ENCODE measurements at places on chromosomes 1 and 21.

DNA sequence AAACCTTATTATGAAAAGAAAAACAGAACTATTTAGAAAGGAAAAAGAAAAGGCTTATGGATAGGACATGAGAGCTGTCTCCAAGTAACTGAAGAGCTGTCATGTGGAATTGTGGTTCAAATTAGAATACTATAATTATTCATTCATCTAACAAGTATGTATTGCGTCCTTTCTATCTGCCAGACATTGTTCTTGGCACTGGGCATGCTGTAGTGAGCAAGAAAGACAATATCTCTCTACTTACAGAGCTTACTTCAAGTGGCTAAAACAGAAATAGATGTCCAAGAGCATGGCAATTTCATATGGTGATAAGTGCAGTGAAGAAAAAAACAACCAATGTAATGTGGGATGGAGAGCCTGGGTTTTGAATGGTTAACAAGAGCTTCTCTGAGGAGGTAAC is 413.0 kb downstream of the DPYD start:
- no peak for DNase-seq

- peak; percentile 48 for DNase-seq
Measured at GRCh38 chr21:37060296-37060695, 12.6 kb downstream of the PIGP start.

DNA sequence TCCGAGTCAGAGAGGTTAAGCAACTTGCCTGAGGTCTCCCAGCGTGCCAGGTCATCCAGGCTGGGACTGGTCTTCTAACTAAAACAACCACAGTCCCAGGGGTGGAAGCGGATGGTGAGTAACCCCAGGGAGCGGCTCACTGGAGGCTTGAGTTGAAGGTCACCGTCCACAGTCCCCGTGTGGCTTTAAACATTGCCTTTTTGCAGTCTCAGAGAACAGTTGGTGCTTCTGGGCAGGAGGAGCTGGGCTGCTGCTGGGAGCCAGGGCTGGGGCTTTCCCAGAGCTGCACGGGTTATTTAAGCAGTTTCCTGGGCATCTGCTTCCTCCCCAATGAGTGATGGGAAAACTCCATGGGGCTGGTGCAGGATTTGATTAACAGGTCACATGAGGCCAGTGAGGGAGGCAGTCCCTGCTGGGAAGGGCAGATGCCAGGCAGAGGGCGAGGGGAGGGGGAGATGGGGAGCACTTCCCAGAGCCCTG is 12.3 kb downstream of the ARHGEF10L start:
- DNase-seq: peak; percentile 94

DNA sequence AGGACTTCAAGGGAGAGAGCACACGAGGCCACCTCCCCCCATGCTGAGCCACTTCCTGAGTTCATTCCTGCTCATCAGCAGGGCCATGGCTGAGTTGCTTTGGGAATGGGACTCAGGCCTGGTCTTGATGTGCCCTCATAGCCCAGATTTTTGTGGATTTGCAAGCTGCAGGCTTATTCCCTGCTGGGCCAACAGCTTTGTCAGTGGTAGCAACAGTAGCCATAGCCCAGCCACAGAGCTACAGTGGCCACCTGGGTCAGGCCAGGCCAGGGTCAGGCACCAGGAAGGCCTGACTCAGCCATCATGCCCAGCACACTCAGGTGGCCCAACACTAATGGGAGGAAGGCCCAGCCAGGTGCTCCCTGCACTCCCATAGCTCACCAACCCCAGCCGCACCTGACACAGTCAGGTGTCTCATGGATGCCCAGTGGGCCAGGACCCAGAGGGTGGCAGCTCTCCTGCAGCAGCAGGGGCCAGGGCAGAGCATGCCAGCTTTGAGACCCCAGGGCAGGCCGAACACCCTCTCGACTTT is 33.5 kb downstream of the EPHA2 start:
- no peak for DNase-seq

DNA sequence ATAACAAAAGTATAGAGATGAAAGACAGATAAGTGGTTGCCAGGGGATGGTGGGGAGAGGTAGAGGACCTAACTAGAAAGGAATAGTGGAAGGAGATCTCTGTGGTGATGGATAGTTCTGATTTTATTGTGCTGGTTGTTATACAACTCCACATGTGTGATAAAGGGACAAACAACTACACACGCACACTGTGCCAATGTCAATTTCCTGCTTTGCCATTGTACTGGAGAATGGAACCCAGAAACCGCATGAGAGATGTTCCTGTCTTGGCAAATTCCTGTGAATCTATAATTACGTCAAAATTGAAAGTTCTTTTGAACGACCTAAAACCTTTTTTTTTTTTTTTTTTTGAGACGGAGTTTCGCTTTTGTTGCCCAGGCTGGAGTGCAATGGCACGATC is 11.0 kb downstream of the TNFRSF9 start:
- DNase-seq: no peak

DNA sequence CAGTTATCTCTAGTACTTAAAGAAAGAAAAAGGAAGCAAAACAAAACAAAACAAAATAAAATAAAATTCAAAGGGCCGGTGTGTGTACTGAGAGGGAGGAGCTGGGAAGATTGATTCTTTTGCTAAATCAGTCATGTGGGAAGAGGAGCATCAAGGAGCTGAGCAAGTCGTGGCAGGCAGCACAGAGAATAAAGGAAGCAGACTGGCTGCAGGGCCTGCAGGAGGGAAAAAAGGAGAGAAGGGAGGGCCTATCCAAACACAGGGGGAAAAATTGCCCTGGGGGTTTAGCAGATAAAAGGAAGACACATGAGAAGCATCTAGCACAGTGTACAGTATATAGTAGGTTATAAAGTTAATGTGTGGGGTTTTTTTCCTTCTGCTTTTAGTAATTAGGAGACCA is 27.6 kb downstream of the AGO4 start:
- DNase-seq: no peak

- no peak for DNase-seq
Measured at GRCh38 chr1:218350801-218351266, 5.7 kb downstream of the TGFB2 start.

GRCh38 chr1:8875216-8875861 is 3.1 kb downstream of the ENO1 start:
- no peak for DNase-seq

DNA sequence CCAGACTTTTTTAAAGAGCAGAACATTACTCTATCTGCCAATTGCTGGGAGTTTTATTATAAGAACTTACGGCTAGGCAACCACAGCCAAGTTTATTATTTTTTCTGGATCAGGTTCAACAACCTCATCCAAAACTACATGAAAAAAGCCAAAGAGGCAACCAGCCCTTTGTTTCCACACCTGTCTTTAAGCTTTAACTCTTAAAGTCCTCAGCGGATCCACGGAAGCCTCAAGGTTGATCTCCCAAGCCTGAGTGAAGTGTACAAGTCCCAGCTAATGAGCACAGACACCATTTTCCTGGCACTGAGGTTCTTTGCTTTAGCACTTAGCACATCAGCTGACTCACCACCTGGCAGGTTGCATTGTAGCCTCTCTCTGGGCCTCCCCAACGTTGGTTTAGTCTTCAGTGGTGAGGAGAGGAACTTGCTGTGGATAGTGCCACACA is 143.1 kb downstream of the TGFBR3 start:
- peak; percentile 81 for DNase-seq

DNA sequence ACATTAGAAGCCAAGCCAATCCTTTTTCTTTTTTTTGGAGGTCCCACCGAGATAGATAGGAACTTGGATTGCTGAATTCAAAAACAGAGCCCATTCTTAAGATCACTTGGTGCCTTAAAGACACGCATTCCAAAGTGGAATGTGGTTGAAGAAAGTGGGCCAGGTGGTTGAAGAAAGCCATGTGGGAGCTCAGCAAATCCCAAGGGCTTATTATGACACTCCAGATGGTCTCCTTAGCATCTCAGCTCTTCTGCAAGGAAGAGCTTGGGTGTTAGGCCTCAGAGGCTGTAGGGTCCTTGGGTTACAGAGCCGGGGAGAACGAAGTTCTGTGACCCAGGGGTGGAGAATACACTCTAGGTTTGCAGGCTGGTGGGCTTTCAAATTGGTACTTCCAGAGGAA is 13.5 kb downstream of the TOR3A start:
- no peak for DNase-seq

GRCh38 chr1:108657356-108658080 is 3.4 kb downstream of the HENMT1 start:
- DNase-seq: no peak

DNA sequence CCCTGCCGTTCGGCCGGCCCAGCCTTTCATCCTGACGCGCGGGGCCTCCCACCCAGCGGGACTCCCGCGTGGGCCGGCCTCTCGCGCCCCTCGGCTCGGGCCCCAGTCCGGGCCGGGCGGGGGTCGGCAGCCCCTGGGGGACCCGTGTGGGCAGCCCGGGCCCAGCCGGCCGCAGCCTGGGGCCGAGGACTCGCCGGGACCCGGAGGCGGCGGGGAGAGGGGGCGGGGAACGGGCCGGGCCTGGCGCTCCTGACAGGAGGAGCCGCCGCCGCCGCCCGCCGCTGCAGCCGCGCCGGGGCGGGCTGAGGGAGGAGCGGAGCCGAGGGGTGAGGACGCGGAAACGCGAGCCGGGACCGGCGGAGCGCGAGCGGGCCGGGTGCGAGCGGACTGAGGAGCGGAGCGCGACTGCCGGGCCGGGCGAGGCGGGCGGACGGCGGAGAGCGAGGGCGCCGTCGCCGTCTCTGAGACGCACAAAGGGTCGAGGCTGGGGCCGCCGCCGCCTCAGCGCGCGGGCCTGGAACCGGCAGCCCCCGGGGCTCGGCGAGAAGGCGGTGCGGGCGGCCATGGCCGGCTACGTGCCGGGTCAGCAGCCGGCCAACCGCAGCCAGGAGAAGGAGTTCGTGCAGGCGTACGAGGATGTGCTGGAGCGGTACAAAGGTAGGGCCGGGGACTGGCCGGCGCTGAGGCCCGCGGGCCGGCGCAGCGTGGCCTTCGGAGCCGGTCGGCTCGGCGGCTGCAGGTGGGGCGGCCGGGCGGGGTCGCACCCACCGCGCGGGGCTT is 79.1 kb downstream of the NDUFS5 start:
- DNase-seq: peak; percentile 91
